Fibroblast of the aortic adventitia (primary cell): ENCODE measurements at places on chromosomes 12 and 14. TPM values are rescaled to one million over a fixed set of nuclear protein-coding genes. Genes with fewer than 3 reads are reported as not detected.

DNA sequence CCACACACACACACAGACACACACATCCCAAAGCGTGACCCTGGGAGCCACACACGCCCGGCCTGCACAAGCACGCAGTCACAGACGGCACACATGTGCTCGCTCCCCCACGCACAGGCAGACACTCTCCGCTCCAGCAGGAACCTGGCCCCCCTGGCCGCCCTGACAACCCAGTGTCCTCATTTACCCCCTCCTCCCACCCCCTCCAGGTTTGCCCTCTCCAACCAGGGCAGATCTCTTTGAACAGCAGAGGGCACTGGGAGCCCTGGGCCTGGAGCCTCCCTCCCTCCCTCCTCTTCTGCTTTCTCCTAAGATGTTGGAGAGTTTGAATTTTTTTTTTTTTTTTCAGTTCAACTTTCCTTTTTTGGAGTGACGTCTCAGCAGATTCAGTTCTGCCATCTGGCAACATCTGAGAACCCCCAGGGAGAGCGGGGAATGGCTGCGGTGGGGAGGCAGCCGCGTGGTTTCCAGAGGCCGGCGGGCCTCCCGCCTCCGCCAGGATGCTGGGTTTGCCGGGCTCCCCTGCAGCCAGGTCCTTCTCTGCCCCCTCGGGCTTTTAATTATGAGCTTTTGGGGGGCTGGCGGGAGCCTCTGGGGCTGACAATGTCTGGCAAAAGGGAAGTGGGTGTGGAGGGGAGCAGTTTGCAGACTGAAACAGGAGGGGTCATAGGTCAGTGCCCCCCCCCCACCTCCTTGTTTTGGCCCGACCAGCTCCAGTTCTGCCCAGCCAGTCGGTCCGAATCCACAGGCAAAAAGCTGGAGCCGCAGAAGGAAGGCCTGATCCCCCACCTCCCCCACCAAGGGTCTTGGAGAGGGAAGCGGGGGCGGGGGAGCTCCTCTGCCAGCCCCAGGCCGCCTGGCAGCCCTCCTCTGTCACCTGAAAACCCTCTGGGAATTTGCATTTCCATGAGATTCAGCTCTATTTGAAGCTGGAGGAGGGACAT lies 1.3 kb upstream of the NCOR2 start:
- peak; percentile 97 for DNase-seq

GRCh38 chr14:54000341-54000811 lies 43.8 kb upstream of the BMP4 start:
- peak; percentile 74 for DNase-seq

- DNase-seq, result no peak
These were observed 59.5 kb upstream of the FUT8 start for GRCh38 chr14:65352964-65353530.

DNA sequence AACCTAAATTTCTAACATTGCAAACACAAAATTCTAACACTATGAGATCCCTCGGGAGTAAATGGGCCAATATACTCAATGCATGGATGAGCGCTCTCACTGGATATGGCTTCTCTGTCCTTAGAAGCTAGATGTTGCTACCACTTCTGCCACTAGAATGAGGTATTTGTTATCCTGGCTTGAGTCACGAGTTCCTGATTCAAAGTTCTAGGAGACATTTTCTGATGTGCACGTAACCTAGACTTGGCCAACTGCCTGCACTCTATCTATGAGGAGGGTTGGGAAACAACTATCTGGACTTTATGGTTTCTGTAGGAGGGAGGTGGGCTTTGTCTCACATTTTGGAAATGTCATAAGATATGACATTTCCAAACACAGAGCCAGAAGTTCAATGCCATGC lies 37.6 kb downstream of the FERMT2 start:
- peak; percentile 40 for DNase-seq

GRCh38 chr14:24274101-24274543 lies 2.7 kb upstream of the RABGGTA start:
- no peak for DNase-seq

- DNase-seq, result no peak
These were observed 39.1 kb downstream of the CCDC60 start for GRCh38 chr12:119373666-119374065.

DNA sequence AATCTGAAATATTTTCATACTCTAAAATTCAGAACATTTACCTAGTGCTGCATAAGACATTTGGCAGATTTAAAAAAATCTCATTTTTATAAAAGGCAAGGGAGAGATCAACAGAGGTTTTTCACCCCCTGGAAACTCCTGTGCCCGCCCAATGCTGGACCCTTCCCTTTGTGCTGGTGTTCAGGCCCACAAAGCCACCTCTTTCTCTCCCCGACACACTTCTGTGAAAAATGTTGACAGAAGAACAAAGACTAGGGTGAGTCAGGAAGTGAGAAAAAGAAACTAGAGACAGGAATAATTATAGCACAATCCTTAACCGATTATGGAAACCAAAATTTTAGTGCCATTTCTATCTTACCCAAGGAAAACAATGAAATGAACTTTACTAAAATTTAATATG lies 197.7 kb upstream of the STXBP6 start:
- no peak for DNase-seq

- no peak for DNase-seq
These were observed 167.4 kb downstream of the RPS29 start for GRCh38 chr14:49418789-49419188.

DNA sequence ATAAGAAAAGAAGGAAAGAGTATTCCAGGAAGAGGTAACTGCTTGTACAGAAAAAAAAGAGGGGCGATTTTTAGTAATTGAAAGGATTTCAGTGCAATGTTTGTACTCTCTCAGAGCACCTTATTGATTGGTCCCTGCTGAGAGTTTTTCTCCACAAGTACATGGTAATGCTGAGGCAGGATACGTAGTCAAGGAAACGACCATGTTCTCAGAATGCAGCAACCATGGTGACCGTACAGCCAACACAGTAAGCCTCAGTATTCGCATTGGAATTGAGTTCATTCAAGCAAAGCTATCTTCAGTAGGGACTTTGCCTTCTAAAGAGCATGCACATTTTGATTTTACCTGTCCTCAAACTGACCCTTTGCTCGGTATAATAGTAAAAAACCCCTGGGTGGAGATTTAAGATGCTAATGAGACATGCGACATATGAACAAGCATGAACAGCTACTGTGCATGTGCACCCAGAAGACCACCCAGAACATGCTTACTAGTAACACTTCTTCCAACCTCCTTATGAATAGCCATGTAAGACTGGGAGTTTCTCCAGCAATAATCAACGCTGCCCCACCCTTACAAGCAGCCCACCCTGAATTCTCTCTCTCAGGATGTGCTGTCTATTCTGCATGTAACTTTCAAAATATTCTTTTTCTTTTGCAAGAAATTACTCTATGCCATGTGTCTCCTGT lies 6.2 kb upstream of the SLC41A2 start:
- DNase-seq, result no peak

GRCh38 chr12:51675071-51675803 lies 84.2 kb downstream of the SCN8A start:
- no peak for DNase-seq

GRCh38 chr12:107669946-107670345 lies 15.7 kb upstream of the PWP1 start:
- DNase-seq, result no peak

DNA sequence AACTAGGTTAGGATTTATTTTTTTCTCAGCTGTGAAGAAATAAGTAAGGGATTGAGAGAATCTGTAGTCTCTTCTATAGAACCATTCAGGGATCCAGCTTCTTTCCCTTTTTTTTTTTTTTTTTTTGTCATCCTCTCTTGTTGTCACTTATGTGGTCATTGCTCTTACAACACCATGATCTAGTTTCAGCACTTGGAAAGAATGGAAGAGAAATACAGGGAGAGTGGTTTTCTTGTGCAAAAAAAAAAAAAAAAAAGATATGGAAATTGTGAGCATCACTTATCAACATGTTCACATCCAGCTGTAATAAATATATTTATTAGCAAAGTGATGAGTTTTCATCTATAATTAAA lies 599.3 kb downstream of the SLC6A15 start:
- DNase-seq, result no peak

DNA sequence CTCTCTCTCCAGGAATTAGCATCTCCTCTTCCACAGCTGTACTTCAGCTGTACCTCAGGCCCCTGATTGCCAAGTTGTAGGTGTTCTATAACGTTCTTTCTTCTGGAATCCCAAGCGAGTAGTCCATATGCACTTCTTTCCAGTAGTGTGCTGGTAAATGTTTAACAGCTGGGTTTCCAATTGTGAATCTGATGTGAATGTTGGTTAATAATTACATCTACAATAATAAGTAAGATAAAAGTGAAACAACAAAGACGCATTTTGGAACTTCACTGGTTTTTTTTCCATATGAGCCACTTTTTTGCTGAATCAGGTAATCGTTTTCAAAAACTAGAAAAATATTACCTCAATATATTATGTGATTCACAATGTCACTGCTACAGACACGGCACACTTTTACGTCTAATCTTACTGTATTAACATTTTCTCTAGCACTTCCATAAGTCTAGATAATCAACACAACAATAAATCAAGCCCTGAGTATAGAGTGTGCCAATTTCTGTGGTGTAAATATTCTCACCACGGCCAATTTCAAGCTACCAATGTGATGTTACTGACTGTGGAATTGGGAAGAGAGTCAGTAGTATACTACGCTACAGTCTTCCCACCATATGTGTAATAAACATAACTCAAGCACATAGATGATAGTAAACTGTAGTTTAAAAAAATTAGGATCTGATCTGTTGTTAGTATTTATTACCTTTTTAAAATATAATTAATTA lies 113.0 kb downstream of the ZFP36L1 start:
- DNase-seq, result no peak

DNA sequence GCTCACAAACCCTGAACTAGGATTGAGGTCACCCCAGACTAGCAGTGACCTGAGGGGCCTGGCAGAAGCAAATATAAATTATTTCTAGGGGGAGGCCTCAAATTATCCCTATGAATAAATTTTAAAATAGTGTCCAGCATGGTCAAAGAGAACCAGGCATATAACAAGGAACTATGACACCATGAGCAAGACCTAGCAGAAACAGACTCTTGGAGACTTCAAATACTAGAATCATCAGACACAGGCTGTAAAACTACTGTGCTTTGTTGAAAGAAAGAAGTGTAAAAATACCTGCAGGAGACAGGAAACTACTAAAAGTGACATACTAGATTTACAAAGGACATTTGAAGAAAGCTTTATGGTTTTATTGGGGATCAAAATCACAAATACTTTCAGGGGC lies 3.2 kb upstream of the BCL7A start:
- DNase-seq, result no peak

DNA sequence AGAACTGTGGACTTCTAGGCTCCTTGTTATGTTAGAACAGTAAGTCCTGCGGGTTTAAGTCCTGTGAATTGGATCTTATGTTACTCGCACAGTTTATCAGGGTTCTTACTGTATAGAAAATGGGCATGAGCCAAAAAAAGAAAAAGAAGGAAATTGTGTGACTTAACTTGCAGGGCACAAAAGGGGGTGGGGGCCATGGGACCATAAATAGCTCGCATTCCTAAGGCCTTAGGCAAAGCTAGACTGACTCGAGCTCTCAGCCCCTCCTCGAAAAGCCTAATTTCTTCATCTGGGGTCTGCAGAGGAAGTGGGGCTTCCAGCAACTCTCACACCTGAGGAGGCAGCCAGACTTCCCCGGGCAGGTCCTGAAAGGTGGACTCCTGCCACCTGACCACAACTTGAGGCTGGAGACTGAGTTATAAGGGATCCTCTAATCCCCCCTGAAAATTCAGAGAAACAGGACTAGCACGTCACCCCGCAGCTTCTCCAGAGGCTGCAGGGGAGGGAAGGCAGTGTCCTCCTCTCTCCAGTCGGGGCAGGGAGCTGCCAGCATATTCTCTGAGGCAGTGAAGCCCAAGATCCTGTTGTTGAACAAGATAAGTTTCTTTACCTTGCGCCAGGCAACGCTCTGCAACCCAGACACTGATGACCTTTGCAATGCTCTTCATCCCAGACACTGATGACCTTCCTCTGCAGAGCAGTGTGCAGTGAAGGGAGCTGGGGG lies 280.5 kb downstream of the PCNX1 start:
- no peak for DNase-seq

DNA sequence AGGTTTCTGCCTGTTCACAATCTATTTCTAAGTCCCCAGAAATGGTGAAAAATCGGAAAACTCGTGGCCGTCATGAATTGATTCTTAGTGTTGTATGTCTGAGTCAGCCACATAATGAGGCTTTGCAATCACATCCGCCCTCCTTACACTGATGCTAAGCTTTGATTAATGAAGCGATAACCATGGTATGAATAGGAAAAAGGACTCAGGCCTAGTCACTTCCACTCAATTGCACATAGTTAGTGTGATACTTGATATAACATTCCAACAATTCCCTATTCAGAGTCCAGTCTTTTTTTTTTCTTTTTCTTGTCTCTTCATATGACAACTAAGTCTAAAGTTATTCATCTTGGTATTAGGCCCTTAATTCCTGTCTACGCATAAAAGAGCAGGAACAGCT lies 1231.0 kb downstream of the VRK1 start:
- DNase-seq, result no peak

GRCh38 chr14:73759183-73759713 lies 45.1 kb upstream of the PNMA1 start:
- peak; percentile 57 for DNase-seq

DNA sequence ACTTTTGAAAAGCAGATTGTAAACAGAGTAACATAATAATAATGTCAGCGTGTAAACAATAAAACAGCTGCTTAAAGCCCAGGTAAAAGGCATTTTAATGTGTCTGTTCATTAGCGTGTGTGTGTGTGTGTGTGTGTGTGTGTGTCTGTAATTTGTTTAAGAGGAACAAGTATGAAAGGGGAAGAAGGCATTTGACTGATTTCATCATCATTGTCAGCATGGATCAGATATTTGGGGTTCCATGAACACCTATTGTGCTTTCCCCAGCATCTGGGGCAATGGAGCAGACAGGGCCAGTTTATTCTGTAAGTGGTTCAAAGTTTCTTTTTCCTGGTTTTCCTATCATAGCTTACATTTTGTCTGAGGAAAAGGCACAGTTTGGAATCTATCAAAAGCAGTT lies 28.9 kb downstream of the SLC25A21 start:
- no peak for DNase-seq

The KRT78 gene
- not detected in 2 replicates for total RNA-seq

The KHNYN gene
- 37.1 and 39.8 TPM in 2 replicates for total RNA-seq

The MARS1 gene
- total RNA-seq, result 185 and 272 TPM in 2 replicates

The EMP1 gene
- 19.1 and 244 TPM in 2 replicates for total RNA-seq

The PLBD1 gene
- 2.4 and 3.4 TPM in 2 replicates for total RNA-seq
